Fibroblast of skin of right biceps (primary cell): ENCODE measurements at places on chromosomes 16 and 17.

DNA sequence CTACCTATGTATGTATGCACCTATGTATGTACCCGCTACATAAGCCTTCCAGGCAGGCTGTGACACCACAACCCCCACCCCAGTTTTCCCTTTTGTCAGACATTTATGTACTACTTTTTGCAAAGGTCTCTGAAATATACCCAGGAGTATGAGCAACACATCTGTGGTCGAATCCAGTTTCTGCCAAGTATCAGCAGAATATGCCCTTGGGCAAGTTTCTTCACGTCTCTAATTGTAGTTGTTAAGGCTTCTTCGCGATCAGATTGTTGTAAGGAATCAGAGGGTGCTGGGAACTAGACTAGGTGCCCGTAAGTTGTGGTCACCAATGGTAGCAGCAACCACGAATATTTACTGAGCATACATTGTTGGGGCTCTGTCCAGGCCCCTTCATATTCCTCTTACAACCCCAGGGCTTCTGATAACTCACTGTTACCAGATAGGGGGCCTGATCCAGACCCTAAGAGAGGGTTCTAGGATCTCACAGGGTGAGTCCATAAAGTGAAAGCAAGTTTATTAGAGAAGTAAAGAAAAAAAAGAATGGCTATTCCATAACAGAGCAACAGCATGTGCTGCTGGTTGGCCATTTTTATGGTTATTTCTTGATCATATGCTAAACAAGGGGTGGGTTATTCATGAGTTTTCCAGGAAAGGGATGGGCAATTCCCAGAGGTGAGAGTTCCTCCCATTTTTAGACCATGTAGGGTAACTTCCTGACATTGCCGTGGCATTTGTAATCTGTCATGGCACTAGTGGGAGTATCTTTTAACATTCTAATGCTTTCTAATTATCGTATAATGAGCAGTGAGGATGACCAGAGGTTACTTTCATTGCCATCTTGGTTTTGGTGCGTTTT is 16.6 kb downstream of the NUDT7 start:
- no peak for DNase-seq

DNA sequence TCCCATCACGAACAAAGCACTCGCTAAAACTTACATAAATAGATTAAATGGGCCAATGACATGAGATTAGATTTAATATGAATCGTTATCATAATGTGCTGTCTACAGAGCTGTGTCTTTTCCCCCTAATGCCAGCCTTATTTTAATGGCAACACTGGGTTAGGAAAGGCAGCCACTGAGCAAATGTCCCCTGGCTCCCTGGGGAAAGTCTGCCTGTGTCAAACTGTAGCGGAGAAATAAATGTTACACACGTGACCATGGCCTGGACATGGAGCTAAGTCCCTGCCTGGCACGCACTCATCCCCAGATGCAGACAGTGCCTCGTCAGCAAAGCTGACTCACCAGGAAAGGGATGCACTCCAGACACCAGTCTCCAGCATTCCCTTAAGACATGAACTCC is 61.3 kb upstream of the SDK2 start:
- DNase-seq = peak; percentile 91

- DNase-seq = peak; percentile 94
These were observed 2.8 kb downstream of the CDH13 start for GRCh38 chr16:82629441-82630027.

GRCh38 chr17:43694081-43694870 is 32.6 kb upstream of the MEOX1 start:
- DNase-seq = peak; percentile 75

- DNase-seq = no peak
These were observed 23.8 kb downstream of the TOM1L1 start for GRCh38 chr17:54924405-54924804.

GRCh38 chr16:74078511-74079231 is 217.9 kb upstream of the PSMD7 start:
- DNase-seq = no peak

DNA sequence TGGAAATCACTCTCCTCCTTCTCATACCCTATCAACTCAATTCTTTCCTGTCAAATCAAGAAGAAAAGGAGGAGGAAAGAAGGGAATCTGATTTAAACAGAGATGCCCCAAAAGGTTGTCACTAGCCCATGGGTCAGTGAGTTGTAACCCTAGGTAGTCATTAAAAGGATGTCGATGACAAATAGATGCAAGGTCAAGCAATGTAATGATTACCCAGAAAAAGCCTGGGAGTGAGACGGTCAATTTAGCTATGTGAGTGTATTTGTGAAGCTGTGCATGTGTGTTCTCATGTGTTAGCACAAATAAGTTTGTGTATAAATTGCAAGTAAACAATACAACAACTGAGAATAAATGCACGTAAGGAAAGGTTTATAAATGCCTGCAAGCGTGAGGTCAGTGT is 190.5 kb upstream of the PMFBP1 start:
- no peak for DNase-seq

DNA sequence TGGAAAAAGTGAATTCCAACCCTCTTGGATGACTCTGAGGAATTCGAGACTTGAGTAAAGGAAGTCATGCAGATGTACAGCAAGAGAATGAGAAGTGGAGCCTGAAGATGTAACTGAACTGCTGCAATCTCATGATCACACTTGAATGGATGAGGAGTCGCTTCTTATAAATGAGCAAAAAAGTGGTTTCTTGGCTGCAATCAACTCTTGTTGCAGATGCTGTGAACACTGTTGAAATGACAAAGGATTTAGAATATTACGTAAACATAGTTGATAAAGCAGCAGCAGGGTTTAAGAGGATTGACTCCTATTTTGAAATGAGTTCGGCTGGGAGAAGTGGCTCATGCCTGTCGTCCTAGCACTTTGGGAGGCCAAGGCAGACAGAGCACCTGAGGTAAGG is 25.5 kb downstream of the ASPA start:
- no peak for DNase-seq
